ENCODE measurements at places on chromosomes 12 and 14.

- DNase-seq, result no peak
Measured at GRCh38 chr12:57069523-57069922, 9.1 kb downstream of the NEMP1 start.

- DNase-seq, result no peak
Measured at GRCh38 chr12:8089716-8090115, 7.6 kb downstream of the NECAP1 start.

- DNase-seq, result no peak
Measured at GRCh38 chr14:37018571-37019240, 153.7 kb downstream of the SLC25A21 start.

GRCh38 chr12:116538076-116538591 is 21.0 kb upstream of the MAP1LC3B2 start:
- DNase-seq, result no peak

GRCh38 chr14:77260631-77261030 is 10.4 kb downstream of the NGB start:
- DNase-seq, result no peak

GRCh38 chr12:25677232-25677937 is 124.3 kb upstream of the LMNTD1 start:
- no peak for DNase-seq

DNA sequence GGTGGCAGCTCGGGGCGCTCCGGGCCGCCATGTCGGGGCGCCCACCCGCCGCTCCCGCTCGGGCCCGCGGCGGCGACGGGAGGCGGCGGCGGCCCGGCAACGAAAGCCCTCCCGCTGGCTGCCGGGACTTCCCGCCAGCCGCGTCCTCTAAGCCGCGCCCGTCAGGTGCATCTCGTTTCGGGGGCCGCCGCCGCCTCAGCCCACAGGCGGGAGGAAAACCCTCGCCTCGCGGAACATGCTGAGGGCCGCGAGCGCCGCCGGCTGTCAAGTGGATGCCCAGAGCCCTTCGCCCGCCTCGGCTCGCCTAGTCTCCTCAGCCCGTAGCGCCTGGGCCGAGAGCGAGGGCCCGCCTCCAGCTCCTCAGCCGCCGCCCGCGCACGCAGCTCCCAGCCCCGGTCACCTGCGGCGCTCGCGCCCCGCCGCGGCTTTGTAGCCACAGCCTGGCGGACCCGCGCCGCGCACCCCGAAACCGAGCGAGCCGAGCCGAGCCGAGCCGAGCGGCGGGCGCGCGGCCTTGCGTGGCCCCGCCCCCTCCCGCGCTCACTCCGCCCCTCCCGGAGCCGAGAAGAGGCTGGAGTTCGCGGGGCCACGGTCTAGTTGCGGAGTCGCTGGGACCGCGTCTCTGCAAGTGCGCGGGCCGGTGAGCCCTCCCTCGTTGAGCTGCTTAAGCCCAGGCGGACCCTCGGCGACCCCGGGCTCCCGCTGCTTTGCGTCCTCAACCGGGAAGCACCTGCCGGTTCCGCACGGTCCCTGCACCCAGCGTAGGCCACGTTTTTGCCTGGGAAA is at the start of gene EML5:
Gene EML5 (minus strand): TSS at position 481 of the 786 bp plus-strand sequence. CDS start 450 bp downstream, at position 31.
- peak; percentile 69 for DNase-seq

DNA sequence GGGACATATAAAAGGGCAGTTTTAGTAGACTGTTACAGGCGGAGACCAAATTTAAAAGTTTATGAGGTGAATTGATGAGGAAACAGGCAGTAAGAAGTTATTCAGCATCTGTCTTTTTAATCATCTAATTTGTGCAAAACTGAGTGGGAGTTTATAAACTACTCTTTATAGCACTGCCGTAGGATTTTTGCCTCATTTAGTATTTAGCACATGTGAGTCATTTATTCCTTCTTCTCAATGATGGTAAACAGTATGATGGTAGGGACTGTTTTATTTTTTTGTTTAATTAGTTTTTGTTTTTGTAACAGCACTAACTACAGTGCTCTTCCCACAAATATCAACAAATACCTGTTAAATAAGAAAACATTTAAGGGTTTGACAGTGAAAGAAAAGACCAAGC is 20.6 kb downstream of the TOGARAM1 start:
- no peak for DNase-seq

DNA sequence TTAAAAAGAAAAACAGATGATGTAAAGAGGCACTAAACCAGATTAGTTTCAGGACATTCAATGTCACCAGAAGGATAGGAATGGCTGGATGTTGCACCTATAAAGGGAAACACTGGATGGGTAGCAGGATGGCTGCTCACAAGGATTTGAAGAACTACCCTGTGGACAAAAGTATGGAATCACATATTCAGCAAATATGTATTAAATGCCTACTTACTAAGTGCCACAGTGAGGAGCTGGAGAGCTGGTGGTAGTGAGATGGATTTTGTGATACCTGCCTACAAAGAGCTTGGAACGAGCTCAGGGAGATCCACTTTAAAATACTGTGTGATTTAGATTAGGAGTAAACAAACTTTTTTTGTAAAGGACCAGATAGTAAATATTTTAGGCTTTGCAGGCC is 316.2 kb downstream of the PAWR start:
- no peak for DNase-seq

- DNase-seq, result no peak
Measured at GRCh38 chr14:75252254-75252837, 26.3 kb upstream of the FOS start.

DNA sequence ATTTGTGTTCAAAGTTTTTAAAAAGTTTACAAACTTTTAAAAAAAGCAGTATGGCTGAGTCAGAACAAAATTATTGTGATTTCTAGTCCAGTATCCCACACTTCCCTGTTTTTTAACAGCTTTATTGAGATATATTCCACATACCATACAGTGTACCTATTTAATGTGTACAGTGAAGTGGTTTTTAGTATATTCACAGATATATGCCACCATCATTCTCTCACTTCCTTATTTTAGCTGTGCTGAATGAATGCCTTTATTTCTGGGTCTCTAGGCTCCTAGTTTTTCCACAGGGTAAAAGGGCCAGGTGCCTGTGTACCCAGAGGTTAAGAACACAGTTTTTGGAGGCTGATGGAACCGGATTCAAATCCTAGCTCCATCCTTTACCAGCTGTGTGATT is 58.9 kb upstream of the SRSF5 start:
- no peak for DNase-seq

- no peak for DNase-seq
Measured at GRCh38 chr12:113863455-113863845, 102.7 kb downstream of the RBM19 start.

DNA sequence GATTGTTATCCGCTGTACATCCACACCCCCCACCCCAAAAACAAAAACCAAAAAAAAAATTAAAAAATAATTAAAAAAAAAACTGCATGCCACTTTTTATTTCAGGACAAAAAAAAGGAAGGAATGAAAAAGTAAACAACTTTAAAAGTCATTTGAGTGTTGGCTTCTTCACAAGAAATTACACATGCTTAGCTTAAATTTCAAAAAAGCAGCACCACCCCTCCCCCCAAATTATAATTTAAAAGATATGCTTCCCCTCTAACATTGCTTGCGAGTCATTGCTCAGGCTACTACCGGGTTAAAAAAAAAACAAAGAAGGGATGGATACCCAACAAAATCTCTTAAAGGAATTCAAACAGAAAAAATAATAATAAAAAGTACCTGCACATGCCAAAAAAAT is 98.5 kb downstream of the BCL11B start:
- DNase-seq, result no peak

GRCh38 chr14:90607141-90607540 is 209.1 kb downstream of the TTC7B start:
- no peak for DNase-seq

DNA sequence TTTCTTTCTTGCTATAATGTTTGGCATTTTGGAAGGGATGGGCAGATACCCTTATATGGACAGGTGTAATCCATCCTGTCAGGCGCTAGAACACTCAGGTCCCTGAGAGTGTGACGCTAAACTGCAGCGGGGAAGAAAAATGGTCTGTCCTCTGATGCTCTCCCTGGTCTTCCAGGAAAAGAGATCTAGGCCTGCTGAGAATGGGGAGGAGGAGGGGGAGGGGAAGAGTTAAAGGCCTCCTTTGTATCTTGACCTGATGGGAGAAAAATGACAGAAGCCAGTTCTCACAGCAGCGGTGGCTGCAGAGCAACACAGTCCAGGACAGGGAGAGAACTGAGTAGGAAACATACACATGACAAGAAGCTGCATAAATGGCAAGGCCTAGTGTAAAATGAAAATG is 61.1 kb downstream of the RPS6KA5 start:
- DNase-seq, result no peak

DNA sequence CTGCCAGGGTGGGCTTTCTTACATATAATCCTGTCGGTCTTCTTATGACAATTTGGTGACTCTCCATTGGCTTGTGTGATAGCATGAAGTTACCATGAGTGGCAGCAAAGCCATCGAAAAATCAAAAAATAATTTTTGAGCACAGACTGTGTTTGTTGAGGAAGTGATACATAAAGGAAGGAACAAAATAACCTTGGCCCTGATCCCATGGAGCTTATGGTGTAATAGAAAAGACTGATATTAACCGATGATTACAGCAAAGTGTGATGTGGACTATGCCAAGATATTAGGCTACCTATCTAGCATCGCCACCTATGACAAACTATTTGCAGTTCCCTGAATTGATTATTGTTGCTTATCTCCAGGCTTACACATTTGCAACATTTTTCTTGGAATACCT is 383.2 kb downstream of the AEBP2 start:
- no peak for DNase-seq

DNA sequence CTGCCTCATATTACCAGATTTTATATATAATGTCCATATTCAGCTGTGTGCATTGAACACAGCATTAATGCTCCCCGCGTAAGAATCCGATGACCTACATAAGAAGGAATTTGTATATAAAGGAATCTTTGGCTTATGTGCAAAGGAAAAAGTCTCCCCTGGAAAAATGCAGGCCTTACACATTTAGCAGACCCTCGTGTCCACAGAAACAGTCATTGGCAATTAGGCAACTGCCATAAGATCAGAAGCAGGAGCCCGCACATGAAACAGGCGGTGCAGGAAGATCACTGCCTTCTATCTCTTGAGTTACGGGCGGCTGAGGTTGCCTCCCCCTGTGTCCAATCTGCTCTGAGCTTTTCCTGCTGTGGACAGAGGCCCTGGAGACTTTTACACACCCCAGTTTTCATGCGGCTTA is 63.2 kb upstream of the RFX4 start:
- DNase-seq, result no peak

DNA sequence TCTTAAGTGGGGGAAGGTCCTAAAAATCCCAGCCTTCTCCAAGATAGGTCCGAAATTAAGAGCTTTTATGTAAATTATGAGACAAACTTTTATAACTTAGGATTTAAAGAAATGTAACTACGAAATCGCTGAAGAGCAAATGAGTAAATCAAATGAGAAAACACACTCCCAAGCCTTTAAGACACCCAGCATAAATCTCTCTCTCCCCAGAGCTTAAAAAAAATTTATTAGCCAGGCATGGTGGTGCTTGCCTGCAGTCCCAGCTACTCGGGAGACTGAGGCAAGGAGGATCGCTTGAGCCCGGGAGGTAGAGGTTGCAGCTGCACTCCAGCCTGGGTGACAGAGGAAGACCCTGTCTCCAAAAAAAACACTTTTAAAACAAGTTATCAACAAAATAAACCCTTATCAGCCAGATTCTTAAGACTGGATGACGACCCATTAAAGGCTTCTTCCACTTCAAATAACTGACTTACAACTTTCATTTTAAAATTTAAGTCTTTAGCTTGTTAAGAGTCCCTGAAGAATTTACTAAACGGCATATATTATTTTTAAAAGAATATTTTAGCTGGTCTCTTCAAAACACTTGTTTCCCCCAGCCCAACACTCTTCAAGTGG is 3.2 kb downstream of the PTGES3 start:
- DNase-seq, result no peak

- DNase-seq, result no peak
Measured at GRCh38 chr14:94465042-94465441, 11.0 kb downstream of the SERPINA9 start.

DNA sequence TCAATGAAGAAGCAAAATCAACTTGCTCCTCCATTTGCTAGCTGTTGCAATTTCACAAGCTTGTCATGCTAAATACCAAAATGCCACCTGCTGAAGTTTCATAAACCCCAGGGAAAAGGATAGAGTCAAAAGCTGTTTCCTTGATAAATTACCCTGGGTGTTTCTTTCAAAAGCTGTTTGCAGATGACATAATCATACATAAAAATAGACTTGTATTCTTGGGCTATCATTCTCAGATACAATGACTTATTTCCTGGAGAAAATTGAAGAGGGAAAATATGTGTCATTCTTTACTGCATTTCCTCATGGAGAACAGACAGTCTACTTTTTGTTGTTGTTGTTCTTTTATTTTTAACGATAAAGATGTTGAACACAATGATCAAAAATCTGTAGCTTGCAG is 119.2 kb downstream of the GALC start:
- DNase-seq, result no peak

DNA sequence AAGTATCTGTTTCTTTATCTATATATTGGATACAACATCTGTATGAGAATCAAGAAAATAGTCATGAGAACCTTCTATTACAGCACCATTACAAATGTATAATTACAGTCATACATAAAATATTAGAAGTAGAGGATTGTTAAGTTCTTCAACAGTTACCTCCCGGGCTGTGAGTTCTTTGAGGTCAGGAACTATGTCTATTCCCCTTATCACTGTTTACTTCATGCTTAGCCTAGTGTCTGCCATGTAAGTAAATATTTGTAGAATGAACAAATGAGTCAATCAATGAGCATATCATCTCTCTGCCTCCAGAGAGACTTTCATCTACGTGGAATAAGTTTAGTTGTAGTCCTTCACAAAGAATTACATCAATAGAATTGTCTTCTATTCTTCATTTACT is 47.2 kb downstream of the PUS7L start:
- DNase-seq, result no peak

DNA sequence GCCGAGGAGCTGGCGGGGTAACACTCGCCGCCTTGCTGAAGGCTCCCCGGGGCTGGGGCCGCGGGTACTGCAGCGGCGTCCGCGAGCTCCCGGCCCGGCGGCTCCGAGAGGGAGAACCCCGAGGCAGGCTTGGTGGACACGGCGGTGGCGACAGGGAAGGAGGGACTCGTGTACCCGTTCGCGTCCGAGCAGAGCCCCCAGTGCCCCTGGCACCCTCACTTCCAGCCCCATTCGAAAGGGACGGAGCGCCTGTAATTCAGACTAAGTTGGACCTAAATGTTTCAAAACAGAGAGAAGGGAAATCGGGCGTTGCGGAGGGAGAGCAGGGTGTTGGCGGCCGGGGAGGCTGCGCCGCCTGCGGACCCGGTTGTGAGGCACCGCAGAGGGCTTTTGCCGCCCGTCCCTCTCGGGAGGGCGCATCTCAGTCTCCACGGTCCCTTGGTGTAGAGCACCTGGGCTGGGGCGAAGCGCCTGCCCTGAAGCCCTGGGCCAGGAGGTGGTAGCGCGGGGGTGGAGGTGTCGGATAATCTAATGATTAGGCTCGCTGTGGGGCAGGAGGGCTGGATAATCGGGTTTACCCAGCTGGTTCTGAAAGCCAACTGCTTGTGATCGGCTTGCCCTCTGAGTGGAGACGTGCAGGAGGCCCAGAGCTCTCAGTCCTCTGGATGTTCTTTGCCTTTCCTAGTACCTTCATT is 771 bp downstream of the DAAM1 start:
- DNase-seq, result peak; percentile 17

DNA sequence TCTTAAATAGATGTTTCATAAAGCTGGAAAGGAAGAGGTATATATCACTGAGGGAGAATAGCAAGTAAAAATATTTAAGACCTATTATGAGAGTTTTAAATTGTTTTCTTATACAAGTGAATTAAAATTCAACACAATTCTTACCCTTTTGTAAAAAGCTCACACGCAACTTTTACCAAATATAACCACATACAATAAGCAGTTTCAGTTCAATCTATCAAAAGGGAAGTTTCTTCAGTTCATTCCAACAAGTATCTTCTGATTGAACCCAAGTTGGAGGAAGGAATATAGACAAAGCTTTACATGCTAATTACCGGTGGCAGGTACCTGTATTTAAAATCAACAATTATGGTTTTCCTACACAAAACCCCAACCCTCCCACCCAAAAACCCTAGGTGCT is 41.1 kb downstream of the GTF2A1 start:
- DNase-seq, result no peak

Measured in stimulated activated CD4-positive, alpha-beta T cell treated with anti-CD3 and anti-CD28 coated beads, TNF-alpha, amount 100 ng/mL, for 1 hour (primary cell).